ENCODE measurements at places on chromosomes 11 and 22. TPM values are rescaled to one million over a fixed set of nuclear protein-coding genes. Genes with fewer than 3 reads are reported as not detected.

The CECR2 gene
- total RNA-seq, result 34.6 TPM

GRCh38 chr11:127651888-127652221, 651.3 kb upstream of the KIRREL3 start:
- DNase-seq, result no peak

The KRTAP5-4 gene
- total RNA-seq, result not detected

The PKDREJ gene
- not detected for total RNA-seq

The CHEK1 gene
- total RNA-seq, result 106 TPM

DNA sequence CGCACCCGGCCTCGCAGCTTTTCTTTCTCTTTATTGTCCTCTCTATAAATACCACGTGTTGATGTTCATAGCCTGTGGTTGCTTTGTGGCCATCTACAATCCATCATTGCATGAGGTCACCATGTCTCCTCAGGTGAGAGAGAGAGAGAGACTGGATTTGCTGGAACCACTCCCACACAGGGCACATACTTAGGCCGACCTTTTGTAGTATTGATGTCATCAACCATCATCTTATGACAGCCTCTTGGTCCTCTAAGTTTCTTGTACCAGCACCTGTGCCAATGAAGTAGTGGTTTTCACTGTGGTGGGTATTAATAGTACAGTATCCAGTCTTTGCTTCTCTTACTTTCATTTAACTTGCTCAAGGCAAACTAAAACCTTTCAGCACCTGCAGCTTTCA, 22.8 kb upstream of the P2RY6 start:
- no peak for DNase-seq

The RAG2 gene
- not detected for total RNA-seq

The SPON1 gene
- 13.2 TPM for total RNA-seq

The MIOX gene
- 0.35 TPM for total RNA-seq

Data from neural crest cell (in vitro differentiated cells).